ENCODE measurements at places on chromosomes 7 and 10. TPM values are rescaled to one million over a fixed set of nuclear protein-coding genes. Genes with fewer than 3 reads are reported as not detected.

The PRPS1L1 gene
- not detected for total RNA-seq

The GSTO2 gene
- 0.13 TPM for total RNA-seq

The SYT15B gene
- 9.3 TPM for total RNA-seq

The STEAP4 gene
- total RNA-seq = not detected

The NPY4R gene
- total RNA-seq = 0.71 TPM

DNA sequence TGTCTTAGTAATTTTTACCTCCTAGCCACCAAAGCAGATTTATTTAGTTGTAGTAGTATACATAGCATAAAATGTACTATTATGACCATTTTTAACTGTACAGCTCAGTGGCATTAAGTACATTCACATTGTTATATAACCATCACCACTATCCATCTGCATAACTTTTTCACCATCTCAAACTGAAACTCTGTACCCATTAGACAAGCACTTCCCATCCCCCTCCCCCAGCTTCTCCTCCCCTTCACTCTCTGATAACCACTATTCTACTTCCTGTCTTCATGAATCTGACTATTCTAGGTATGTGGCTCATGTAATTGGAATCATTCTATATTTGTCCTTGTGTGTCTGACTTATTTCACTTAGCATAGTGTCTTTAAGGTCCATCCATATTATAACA, 71.9 kb downstream of the MRPL32 start:
- DNase-seq = no peak

DNA sequence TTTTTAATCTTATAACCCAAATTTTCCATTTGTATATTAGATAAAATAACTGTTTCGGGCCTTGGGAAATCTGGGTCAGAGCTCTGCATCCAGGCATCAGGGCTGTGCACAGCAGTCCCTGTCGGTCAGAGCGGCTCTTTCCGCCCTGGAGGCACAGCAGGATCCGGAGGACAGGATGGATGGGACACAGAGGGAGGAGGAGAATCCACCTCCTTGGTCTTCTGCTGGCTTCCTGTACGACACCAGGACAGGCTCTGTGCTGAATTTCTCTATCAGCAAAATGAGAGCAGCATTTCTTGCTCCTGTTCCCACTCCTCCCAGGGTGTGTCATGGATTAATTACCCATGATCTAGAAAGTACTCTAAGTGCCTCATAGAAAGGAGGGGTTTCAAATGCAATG, 254.9 kb downstream of the SKAP2 start:
- no peak for DNase-seq

GRCh38 chr7:102456327-102456726, 8.3 kb downstream of the ALKBH4 start:
- DNase-seq = no peak

DNA sequence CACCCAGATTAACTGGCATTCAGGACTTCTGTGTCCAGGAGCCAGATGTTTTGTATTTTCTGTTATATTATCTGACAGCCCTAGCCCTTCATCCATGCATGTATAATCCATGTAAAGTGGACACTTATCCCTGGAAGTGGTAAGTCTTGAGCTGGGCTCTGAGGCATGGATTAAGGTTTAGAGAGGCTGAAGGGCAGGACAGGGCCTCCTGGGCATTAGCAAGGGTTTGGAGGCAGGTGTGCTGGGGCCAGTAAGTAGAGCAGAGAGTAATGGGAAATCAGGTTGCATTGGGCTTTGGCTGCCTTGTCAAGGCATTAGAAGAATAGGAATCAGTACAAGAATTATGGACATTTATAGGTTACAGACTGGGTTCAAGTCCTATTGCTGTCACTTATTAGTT, 138.0 kb downstream of the DYNC1I1 start:
- DNase-seq = no peak

DNA sequence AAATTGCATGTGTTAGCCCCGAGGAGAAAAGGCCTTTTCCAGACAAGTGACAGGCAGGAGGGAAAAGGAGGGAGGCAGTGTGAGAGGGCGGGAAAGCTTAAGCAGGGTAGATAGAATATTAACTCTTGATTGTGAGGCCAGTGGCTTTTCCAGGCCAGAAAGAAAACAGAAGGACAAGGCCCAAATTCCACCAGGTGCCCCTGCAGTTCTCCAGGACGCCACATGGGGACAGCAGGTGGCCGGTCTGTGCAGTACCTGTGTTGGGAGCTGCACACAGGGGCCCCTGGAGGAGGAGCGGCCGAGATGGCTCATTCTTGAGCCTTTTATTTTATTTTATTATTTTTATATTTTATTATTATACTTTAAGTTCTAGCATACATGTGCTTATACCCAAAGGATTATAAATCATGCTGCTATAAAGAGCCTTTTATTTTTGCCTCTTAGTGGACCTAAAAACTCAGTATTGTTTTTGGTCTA, 141.3 kb upstream of the KLF14 start:
- no peak for DNase-seq

GRCh38 chr7:30671793-30672465, 10.3 kb downstream of the CRHR2 start:
- peak; percentile 28 for DNase-seq

DNA sequence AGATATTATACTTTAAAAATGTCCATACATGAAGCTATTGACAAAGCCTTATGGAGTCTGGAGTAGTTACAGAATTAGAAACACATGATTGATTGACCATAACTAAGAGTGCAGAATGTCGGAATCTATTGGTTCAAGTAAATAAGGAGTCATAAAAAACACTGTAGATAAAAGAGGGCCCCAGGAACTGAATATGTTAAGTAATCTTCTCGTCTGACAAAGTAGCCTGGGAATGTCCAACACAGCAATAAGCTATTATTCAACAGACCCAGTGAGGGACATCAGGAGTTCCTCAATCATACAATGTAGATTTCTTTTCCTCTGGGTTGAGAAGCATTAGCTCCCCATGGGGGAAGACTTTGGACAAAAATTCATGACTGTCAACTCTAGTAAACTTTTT, 782.0 kb downstream of the SUGCT start:
- DNase-seq = no peak

- DNase-seq = no peak
Measured at GRCh38 chr10:4685904-4686643, 139.9 kb upstream of the AKR1E2 start.

GRCh38 chr10:12237265-12238220, 41.6 kb downstream of the CDC123 start:
- no peak for DNase-seq

DNA sequence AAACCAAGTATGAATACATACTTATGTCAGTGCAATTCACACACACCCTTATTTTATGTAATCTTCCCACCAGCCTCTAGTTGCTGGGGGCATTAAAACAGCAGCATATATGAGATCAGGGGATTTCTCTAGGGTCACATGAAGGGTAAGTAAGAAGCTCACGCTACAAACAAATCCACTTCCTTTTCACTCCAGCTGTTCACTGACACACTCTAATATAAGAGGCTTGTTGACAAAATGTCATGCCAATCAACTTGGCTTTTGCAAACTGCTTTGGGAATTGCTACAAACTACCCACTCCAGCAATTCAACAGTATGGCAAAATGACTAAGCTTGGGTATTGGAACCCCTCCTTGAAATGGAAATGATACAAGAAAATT, 10.3 kb downstream of the FAM3C start:
- no peak for DNase-seq

- DNase-seq = no peak
Measured at GRCh38 chr7:2260820-2261219, 18.8 kb downstream of the NUDT1 start.

- no peak for DNase-seq
Measured at GRCh38 chr10:46220187-46220586, 66.6 kb upstream of the ANTXRL start.

GRCh38 chr7:128946936-128947830, 9.5 kb downstream of the IRF5 start:
- no peak for DNase-seq

DNA sequence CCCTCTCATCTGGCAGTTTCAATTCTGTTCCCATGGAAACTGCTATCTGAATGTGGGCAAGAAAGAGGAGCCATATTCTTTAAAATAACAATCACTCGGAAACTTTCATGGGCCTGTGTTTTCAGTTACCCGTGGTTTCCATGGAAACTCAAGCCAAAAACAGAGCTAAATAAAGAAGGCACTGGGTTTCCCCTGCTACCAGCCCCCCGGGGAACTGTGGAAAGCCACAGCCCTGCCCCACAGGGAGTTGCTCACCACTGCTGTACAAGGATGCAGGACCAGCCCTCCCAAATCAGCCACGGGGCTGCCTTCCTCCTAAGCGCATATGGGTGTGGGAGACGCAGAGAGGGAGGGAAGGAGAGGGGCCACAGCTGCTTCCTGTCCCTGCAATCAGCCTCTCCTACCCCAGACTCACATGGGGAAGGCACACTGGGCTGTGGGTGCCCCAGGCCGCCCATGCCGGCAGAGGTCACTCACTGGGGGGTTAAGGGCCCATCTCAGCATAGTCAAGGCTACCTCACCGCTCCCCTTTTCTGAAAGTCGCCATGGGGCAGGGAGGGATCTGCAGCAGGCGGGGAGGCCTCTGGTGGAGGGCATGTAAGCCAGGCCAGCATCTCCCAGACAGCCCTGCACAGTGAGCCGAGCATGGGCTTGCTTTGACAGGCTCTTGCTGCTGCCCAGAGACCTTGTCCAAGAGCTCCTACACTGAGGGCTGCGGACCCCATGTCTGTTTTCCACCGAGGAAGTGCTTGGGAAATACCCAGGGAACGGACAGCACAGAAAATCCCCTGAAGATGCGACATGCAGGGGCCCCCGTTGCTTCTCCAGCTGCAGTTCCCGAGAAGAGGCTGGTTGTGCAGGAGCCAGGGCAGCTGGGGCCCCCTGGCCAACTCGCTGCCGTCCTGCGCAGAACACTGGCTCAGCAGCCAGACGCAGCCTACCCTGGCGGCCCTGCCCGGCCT, 157.3 kb upstream of the PPP2R2D start:
- peak; percentile 34 for DNase-seq

DNA sequence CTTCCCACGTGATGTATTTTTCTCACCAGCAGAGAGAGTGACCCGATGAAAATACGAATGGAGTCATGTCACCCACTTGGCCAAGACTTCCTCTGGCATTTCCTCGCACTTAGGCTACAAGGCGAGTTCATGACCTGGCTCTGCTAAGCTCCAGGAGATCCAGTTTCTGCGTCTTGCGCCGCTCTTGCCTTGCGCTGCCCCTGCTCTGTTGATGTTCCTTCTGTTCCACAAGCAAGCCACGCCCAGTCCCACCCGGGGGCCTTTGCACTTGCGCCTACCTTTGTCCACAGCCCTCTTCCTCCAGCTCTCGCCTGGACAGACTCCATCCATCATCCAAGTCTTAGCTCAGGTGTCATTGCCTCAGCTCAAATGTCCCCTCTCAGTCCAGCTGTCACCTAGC, 116.3 kb upstream of the SHH start:
- DNase-seq = no peak
